ENCODE measurements at places on chromosomes 1 and 21.

- DNase-seq: no peak
Measured at GRCh38 chr1:172486805-172487454, 43.1 kb upstream of the PIGC start.

- no peak for DNase-seq
Measured at GRCh38 chr1:217712925-217713597, 81.9 kb downstream of the SPATA17 start.

DNA sequence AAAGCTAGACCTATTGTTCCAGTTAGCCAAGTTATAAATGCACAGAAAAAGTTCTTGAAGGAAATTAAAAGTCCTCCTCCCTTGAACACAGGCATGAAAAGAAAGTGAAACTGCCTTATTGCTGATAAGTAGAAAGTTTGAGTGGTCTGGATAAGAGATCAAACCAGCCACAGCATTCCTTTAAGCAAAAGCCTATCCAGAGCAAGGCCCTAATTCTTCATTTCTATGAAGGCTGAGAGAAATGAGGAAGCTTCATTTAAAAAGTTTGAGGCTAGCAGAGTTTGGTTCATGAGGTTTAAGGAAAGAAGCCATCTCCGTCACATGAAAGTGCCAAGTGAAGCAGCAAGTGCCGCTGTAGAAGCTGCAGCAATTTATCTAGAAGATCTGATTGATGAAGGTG is 2.7 kb upstream of the SSX2IP start:
- DNase-seq: no peak

GRCh38 chr1:243244432-243244841 is 10.6 kb downstream of the CEP170 start:
- no peak for DNase-seq

GRCh38 chr1:29322861-29323585 is 86.7 kb downstream of the PTPRU start:
- DNase-seq: no peak

- DNase-seq: no peak
Measured at GRCh38 chr1:170768929-170769328, 105.0 kb downstream of the PRRX1 start.

All from H1 (cell line).